ENCODE measurements at places on chromosomes 4 and X. TPM values are rescaled to one million over a fixed set of nuclear protein-coding genes. Genes with fewer than 3 reads are reported as not detected.

CYP2U1 gene
- 4.5 TPM for total RNA-seq

NOX1 gene
- total RNA-seq: not detected

DNA sequence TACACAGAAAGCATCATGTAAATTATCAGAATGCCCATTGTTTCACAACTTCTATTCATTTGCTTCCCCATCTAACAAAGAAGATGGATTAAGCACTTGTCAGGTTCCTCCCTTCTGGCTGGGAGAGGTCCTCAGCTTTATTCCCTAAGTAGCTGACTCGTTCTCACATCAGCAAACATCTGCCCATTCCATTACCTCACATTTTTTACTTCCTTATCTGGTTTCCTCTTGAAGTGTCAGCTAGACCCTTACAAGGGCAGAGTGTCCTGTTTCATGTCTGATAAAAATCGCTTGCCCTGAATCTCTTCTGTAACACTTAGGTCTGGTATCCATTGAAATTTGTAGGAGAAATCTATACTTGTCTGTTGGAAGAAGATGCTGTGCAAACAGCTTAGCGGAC is 34.7 kb downstream of the TMPRSS11A start:
- H3K4me3 ChIP-seq: no peak overlapping the region
- H3K27ac ChIP-seq: no peak overlapping the region
- no peak for DNase-seq

KIF4A gene
- total RNA-seq: not detected

GRCh38 chr4:7396186-7396910 is 38.4 kb downstream of the PSAPL1 start:
- DNase-seq: no peak
- peaks cover 63% of the 10 kb centered on the region for H3K27me3 ChIP-seq
- H3K4me3 ChIP-seq: no peak overlapping the region
- H3K27ac ChIP-seq: no peak overlapping the region

CFP gene
- total RNA-seq: 1.7 TPM

RAB33A gene
- 0.21 TPM for total RNA-seq
